ENCODE measurements at places on chromosomes 2 and 18.

- no peak for DNase-seq
Observed at GRCh38 chr2:214881647-214882202, 72.2 kb upstream of the BARD1 start.

- no peak for DNase-seq
Observed at GRCh38 chr2:58156780-58157179, 84.3 kb downstream of the FANCL start.

DNA sequence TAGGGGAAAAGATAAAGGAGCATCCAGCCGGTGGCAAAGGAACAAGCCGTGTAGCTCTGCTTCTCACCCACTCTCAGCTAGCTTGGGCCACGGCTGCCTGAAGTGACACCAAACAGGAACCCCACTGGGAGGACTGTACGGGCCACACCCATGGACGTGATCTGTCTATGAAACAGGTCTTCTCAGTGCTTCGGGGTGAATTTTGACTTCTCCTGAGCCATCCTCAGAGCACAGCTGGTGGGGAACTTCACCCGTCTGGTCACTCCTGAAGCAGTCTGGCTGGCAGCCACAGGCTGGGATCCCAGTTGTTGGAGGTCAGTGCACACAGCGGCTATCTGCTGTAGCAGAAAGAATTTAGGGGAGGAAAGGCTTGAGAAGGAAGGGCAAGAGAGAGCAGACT lies 223.8 kb downstream of the FAM210A start:
- DNase-seq, result no peak

GRCh38 chr2:1665761-1666505 lies 78.4 kb downstream of the PXDN start:
- no peak for DNase-seq

DNA sequence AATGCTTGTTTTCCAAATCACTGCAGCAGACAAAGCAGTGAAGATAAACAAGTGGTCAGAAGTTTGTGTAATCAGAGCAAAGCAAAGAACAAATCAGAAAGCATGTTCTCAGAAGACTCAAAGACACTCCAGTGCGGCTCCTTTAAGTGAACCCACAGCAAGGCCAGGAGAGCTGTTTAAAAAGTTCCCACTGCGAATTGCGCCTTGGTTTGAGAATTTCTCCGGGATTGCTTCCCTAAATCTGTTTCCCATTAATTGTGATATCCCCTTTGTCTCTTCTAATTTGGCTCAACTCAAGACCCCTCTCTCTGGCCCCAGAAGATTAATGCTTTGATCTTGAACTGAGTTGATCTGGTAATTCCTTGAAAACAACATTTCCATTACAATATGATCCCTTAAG lies 122.4 kb upstream of the BCL2L11 start:
- no peak for DNase-seq

DNA sequence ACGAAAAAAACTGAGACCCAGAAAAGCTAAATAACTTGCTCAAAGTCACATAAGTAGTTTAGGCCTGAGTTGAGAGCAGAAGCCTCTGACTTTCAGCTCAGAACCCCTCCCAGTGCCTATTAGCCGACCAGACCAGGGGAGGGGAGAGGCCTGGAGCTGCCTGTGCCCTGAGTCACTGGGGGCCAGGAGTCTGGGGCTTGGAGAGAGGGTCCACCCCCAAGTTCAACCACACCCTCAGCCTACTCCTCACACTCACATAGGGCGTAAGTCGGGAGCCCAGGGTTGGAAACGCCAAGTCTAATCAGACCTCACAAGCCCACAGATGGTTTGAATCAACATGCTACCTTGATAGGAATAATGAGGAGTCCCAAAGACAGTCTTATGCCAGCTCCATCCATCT lies 12.6 kb upstream of the PKDCC start:
- DNase-seq, result no peak

DNA sequence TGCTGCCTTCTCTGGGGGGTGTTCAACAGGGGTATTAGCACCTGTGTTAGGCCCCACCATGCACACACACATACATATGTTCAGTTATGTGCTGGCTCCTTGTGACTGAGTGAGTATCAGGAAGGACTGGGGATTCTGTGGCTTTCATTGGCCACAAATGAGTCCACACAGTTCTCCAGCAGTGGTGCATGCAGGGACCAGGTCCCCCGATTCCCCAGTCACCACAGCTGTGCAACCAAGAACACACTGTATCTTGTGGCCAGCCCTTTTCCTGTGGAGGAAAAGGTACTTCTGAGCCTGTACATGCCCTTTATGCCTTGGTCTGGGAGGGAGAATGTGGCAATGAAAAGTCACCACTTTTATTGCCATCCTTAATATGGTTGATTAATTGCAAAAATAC lies 74.9 kb upstream of the KLF7 start:
- no peak for DNase-seq

GRCh38 chr2:224242561-224242960 lies 159.3 kb downstream of the FAM124B start:
- DNase-seq, result no peak
